ENCODE measurements at places on chromosomes 7 and 10.

DNA sequence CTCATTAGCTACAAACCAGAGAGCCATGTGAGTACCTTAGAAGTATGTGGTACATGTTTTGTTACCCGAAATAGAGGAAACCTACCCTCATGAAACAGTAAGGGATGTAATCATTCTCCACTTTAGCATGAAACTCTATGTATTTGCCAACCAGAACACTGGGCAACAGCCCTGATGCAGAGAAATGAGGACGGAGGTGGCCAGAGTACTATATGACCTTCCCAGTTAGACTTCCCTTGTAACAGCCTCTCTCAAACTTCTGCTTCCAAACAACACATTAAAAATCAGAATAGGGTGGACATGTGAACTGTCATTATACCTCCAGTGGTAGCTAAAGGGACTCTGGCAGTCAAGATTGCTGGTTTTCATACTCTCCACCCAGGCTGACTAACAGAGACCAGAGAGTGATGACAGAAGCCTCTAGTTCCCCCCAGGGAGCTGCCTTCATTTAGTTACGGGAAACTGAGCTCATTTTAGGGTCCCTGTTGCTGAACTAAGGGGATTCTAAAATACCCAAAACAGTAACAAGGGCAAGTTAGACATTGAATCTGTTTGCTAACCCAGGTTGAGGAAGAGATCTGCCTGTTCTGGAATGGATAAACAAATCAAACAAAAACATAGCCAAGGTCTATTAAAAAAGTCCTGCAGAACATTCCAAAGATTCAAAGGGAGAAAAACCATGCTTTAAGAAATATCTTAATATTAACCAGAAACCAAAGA is 83.1 kb downstream of the VPS41 start:
- no peak for DNase-seq

GRCh38 chr7:68155676-68156075 is 1159.0 kb downstream of the TYW1 start:
- DNase-seq: no peak

GRCh38 chr10:103713676-103714075 is 141.7 kb downstream of the SH3PXD2A start:
- DNase-seq: no peak

- DNase-seq: no peak
Observed at GRCh38 chr10:95264227-95265051, 26.4 kb downstream of the PDLIM1 start.

GRCh38 chr7:104964626-104965236 is 49.3 kb upstream of the KMT2E start:
- DNase-seq: no peak

DNA sequence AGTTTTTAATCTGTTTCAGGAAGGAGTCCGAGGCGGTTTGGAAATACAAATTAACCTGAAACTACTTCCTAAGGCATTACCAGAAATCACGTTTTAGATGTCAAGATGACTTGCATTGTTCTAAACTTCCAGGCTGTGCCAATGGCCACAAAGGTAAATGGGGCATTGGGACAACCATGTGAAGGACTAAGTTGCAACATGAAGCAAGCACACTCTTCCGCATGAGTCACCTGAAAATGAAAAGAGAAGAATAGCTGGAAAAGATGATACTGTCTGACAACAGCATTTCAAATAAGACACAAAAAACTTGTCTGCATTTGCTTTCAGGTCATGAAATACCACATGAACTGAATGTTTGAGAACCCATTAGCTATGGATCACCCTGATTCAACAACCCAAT is 262.1 kb downstream of the AHR start:
- DNase-seq: no peak

Measured in NCI-H1092 treated with DMSO at 0.1 percent for 48 hours (cell line).